ENCODE measurements at places on chromosomes 4 and X. TPM values are rescaled to one million over a fixed set of nuclear protein-coding genes. Genes with fewer than 3 reads are reported as not detected.

DNA sequence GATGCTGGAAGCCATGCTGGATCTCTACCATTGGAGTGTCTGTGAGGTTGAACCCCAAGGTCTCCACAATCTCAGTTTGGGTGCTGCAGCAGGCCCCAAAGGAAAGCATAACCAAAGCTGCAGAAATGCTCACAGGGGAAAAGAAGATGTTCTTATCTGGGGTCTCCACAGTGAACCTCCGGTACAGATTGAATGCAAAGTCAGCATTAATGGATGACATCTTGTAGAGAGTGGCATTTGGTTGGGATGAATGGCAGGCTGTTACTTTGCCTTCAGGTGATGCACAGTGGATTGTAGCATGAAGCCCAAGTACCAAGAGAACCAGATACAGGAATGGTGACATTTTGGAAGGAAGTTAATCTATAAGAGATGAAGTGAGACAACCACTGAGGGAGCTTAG is 1.8 kb downstream of the SERPINA7 start:
- H3K4me3 ChIP-seq = no peak overlapping the region
- no peak overlapping the region for H3K27ac ChIP-seq
- no peak for DNase-seq
- no peaks in the 10 kb centered on the region for H3K36me3 ChIP-seq
- H3K27me3 ChIP-seq = peaks cover 5% of the 10 kb centered on the region

DNA sequence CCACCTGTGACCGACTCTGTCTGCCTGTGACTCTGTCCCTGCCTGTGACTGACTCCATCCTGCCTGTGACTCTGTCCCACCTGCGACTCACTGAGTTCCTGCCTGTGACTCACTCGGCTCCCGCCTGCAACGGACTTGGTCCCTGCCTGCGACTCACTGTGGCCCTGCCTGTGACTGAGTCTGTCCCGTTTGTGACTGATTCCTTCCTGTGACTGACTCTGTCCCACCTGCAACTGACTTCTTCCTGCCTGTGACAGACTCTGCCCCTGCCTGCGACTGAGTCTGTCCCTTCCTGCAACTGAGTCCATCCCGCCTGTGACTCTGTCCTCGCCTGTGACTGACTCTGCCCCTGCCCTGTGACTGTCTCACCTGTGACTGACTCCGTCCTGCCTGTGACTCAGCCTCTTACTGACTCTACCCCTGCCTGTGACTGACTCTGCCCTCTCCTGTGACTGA is 9.6 kb upstream of the UVSSA start:
- peaks cover 39% of the 10 kb centered on the region for H3K36me3 ChIP-seq
- peaks cover under 1% of the 10 kb centered on the region for H3K4me1 ChIP-seq
- H3K27me3 ChIP-seq = no peaks in the 10 kb centered on the region
- DNase-seq = no peak

GRCh38 chrX:130159776-130160175 is 5.9 kb downstream of the AIFM1 start:
- H3K4me3 ChIP-seq = no peak overlapping the region
- H3K27me3 ChIP-seq = no peaks in the 10 kb centered on the region
- no peak overlapping the region for H3K27ac ChIP-seq
- H3K4me1 ChIP-seq = peaks cover 15% of the 10 kb centered on the region

DNA sequence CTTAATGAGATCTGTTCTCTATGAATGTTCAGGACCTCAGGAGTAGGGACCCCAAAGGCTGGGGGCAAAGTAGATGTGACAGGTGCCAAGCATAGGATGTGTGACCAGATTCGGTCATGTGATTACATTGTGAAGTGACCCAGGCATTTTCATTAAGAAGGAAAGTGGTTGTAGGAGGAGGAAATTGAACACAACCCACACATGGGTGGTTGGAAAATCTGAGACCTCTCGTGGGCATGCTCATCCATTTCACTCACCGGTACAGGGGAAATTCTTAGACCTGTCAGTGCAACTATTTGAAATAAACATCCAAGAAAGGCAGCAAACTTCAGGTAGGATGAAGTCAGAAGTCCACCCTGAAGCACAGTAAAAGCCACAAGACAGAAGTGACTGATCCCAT is 43.5 kb upstream of the CD99 start:
- H3K4me3 ChIP-seq = no peak overlapping the region
- peaks cover 5% of the 10 kb centered on the region for H3K36me3 ChIP-seq
- H3K4me1 ChIP-seq = no peaks in the 10 kb centered on the region
- DNase-seq = no peak
- no peaks in the 10 kb centered on the region for H3K27me3 ChIP-seq
- H3K27ac ChIP-seq = no peak overlapping the region

GRCh38 chr4:56671860-56672259 is 9.2 kb downstream of the HOPX start:
- DNase-seq = no peak
- no peaks in the 10 kb centered on the region for H3K36me3 ChIP-seq
- no peak overlapping the region for H3K27ac ChIP-seq
- H3K27me3 ChIP-seq = peaks cover 25% of the 10 kb centered on the region

DNA sequence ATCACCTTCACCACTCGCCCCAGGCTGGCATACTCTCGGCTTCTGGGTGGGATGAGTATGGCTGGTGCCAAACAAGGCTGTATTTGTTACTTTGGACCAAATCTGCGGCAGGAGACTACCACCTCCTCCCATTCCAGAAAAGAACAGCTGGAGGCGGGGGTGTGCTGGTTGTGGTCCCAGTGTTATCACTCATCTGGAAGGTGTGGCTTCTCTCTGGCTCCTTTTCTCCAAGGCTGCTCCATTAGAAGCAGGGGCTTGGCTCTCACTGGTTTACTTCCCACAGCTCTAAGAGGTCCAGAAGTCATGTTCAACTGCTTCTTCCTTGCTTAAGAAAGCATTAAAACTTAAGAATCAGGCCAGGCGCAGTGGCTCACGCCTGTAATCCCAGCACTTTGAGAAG is 2.6 kb upstream of the TRIML2 start:
- no peak overlapping the region for H3K4me3 ChIP-seq
- H3K36me3 ChIP-seq = peaks cover 6% of the 10 kb centered on the region
- H3K27me3 ChIP-seq = no peaks in the 10 kb centered on the region
- H3K27ac ChIP-seq = no peak overlapping the region
- H3K4me1 ChIP-seq = peaks cover 10% of the 10 kb centered on the region

DNA sequence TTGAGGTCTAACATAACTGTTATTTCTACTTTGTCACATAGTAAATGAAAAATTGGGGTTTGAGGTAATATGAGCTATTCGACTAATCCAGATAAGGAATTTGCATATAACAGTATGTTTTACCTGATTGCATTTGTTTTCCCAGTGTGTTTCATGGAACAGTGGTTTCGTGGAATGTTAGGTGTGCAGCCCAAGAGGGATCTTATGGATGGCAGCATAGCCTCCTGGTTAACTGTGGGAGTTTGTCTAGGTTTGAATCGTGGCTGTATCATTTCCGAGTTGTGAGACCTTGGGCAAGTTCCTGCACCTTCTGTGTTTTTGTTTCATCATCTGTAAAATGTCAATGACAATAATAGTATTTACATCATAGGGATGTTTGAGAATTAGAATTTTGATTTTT is 7.9 kb downstream of the BMPR1B start:
- DNase-seq = no peak
- H3K4me3 ChIP-seq = no peak overlapping the region
- H3K36me3 ChIP-seq = no peaks in the 10 kb centered on the region
- no peaks in the 10 kb centered on the region for H3K27me3 ChIP-seq

DNA sequence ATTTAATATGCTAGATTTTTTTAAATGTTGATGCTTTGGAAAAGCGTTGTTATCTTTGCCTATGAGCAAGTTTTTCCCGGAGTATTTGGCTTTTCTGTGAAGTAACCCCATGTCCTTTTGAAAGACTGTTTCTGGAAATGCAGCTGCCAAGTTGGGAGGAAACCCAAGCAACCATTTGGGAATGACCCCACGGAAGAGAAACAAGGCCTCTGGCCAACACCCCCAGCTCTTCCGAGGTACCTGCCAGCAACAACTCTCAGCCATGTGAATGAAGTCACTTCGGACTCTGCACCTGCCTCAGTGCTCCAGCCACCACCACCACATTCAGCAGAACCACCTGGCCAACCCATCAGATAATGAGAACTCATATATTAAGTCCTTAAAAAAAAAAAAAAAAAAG is 36.2 kb upstream of the DHRSX start:
- H3K4me1 ChIP-seq = peaks cover 38% of the 10 kb centered on the region
- no peaks in the 10 kb centered on the region for H3K27me3 ChIP-seq
- no peaks in the 10 kb centered on the region for H3K36me3 ChIP-seq
- DNase-seq = no peak
- no peak overlapping the region for H3K4me3 ChIP-seq
- H3K27ac ChIP-seq = no peak overlapping the region

DNA sequence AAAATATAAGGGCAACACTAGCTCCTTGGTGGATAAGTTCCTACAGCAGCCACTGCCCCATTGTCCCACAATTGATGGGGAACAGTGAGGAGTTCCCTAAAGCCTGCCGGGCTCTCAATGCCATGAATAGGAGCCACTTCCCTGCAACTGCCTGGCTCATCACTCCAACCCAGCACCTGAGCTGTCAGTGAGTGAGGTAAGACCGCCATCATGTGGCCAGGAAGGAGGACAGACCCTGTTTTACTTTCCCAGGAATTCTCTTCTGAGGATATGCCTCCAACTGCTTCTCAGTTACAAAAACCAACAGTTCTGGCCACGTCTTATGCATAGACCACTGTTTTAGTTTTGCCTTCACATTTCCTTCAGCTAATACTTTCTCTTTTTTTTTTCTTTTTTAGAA is 45.5 kb downstream of the SRPX start:
- DNase-seq = peak; percentile 2
- H3K27ac ChIP-seq = no peak overlapping the region
- H3K4me1 ChIP-seq = no peaks in the 10 kb centered on the region
- H3K4me3 ChIP-seq = no peak overlapping the region
- H3K27me3 ChIP-seq = no peaks in the 10 kb centered on the region

- H3K4me1 ChIP-seq = no peaks in the 10 kb centered on the region
- DNase-seq = no peak
- H3K27me3 ChIP-seq = no peaks in the 10 kb centered on the region
- no peak overlapping the region for H3K27ac ChIP-seq
- H3K36me3 ChIP-seq = no peaks in the 10 kb centered on the region
Observed at GRCh38 chr4:71206763-71207162, 132.1 kb upstream of the SLC4A4 start.

DNA sequence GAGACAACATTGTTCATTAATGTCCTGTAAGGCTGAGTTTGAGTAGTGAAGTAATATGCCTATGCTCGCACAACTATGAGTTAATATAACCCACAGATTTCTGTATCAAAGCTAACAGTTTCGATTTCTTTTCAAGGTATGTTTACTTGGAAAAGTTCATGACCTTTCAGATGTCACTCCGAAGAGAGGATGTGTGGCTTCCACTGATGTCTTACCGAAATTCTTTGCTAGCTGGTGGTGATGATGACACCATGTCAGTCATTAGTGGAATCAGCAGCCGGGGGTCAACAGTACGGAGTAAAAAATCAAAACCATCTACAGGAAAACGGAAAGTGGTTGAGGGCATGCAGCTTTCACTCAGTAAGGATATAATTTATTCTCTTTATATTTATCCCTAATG is 124.9 kb downstream of the STAG2 start:
- no peak for DNase-seq
- no peaks in the 10 kb centered on the region for H3K27me3 ChIP-seq
- no peaks in the 10 kb centered on the region for H3K4me1 ChIP-seq
- no peak overlapping the region for H3K4me3 ChIP-seq

DNA sequence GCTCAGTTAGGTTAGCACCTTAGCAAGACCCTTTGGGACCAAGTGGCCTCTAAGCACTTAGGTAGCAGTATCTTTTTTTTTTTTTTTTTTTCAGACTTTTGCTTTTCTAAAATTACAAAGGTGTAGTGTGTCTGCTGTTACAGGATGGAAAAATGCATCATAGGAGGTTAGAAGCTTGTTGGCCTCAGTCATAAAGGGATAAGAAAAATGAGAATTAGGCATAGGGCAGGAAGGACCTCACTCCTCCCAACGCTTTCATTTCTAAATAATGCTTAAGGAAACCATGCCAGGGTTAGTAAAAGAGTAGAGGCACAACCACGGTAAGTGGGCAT is 148.4 kb upstream of the PLAC1 start:
- H3K27ac ChIP-seq = peak overlapping the region; percentile 96
- no peak for DNase-seq
- no peaks in the 10 kb centered on the region for H3K27me3 ChIP-seq
- H3K4me3 ChIP-seq = peak overlapping the region; percentile 92
- peaks cover 29% of the 10 kb centered on the region for H3K4me1 ChIP-seq

DNA sequence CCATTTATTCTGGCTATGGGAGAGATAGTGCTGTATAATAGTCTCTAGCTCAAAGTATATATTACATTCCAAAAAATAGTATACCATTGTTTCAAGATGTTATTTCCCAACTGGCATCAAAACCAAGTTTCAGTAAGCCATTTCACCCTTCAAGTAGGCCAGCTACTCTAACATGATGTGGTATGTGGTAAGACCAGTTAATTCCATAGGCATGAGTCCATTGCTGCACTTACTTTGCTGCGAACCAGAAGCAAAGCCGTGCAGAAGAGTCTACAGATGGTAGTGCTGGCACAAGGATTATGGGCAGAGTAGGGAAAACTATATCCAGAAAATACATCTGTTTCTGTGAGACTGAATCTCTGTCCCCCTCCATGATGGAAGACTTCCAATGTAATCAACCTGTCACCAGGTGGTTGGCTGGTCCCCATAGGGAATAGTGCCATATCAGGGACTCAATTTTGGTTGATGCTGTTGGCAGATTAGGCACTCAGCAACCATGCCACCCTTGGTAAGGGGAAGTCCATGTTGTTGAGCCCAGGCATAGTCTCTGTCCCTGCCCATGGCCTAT is 49.8 kb upstream of the HSD17B10 start:
- no peak for DNase-seq
- peaks cover 5% of the 10 kb centered on the region for H3K27me3 ChIP-seq
- no peaks in the 10 kb centered on the region for H3K36me3 ChIP-seq
- no peak overlapping the region for H3K27ac ChIP-seq
- no peak overlapping the region for H3K4me3 ChIP-seq

- no peaks in the 10 kb centered on the region for H3K27me3 ChIP-seq
- no peak overlapping the region for H3K4me3 ChIP-seq
- H3K4me1 ChIP-seq = no peaks in the 10 kb centered on the region
- H3K27ac ChIP-seq = no peak overlapping the region
- no peak for DNase-seq
Observed at GRCh38 chr4:121108557-121108956, 36.2 kb upstream of the NDNF start.

DNA sequence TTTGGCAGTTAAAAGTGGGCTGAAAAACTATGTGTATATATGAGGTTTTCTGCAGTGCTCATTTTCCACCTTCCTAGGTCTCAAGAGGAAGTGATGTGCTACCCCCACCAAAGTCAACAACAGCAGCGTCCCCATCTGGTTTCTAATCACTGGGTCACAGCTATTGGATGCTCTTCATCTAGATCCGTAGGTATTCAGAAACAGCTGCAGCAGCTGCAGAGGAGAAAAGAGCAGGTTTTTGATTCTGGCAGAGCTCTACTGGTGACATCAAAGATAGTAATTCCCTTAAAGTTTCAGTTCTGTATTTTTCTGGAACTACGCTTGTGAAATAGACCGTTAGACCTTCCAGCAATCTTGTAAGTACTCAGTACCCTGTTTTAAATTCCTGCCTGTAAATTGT is 5.8 kb upstream of the GUCY2F start:
- H3K4me1 ChIP-seq = no peaks in the 10 kb centered on the region
- H3K27me3 ChIP-seq = peaks cover 2% of the 10 kb centered on the region
- H3K4me3 ChIP-seq = no peak overlapping the region
- no peak for DNase-seq
- no peak overlapping the region for H3K27ac ChIP-seq
- no peaks in the 10 kb centered on the region for H3K36me3 ChIP-seq

CSN1S1 gene
- not detected for total RNA-seq

CCSER1 gene
- total RNA-seq = 11.9 TPM

SSX4B gene
- total RNA-seq = not detected

SPATA4 gene
- total RNA-seq = not detected

CXCL11 gene
- not detected for total RNA-seq
